ENCODE measurements at places on chromosomes 11 and 22. TPM values are rescaled to one million over a fixed set of nuclear protein-coding genes. Genes with fewer than 3 reads are reported as not detected.
A peak's percentile ranks its signal among the peaks of the same experiment; 100 is the strongest.

CHRDL2 gene
- total RNA-seq, result 19.5 TPM

CCDC81 gene
- 1.8 TPM for total RNA-seq

CRYBA4 gene
- total RNA-seq, result not detected

CASP4 gene
- 58.7 TPM for total RNA-seq

DNA sequence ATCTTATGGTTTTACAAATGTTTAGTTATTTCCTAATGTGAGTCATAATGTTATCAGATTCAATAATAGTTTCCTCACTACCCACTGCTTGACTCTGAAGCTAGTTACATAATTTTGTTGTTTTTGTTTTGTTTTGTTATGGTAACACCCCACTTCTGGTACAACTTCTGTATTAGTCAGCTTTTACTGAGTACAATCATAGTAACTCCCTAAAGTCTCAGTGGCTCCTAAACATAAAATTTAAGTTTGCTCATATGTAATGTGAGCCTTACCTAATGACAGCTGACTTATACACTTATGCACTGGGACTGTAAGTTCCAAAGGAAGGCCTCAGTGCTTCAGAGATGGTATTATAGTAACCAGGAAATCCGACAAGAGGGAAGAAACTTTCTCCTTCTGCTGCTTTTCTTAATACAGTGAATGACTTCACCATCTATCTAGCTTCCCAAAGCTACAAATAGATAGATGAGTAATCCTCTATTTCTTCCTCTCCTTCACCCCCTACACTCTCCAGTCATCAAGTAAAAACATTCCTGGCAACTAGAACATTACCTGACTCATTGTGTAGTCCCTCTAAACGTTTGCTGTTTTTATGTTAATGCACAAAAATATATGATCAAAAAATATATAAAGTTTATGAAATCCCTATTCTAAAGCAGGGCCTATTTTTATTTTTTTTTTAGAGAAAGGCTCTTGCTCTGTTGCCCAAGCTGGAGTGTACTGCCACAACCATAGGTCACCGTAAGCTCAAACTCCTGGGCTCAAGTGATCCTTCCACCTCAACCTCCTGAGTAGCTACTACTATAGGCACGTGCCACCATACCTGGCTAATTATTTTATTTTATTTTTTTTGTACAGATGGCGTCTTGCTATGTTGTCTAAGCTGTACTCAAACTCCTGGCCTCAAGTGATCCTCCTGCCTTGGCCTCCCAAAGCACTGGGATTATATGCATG is 563.0 kb downstream of the SOX6 start:
- DNase-seq, result no peak
- H3K27ac ChIP-seq, result no peak overlapping the region
- H3K4me3 ChIP-seq, result no peak overlapping the region
- H3K36me3 ChIP-seq, result no peaks in the 10 kb centered on the region
- no peaks in the 10 kb centered on the region for H3K27me3 ChIP-seq

GRCh38 chr11:135075740-135076139 is 663.7 kb upstream of the B3GAT1 start:
- H3K4me3 ChIP-seq, result no peak overlapping the region
- H3K27me3 ChIP-seq, result no peaks in the 10 kb centered on the region
- no peak for DNase-seq
- H3K27ac ChIP-seq, result no peak overlapping the region
- H3K36me3 ChIP-seq, result no peaks in the 10 kb centered on the region

DNA sequence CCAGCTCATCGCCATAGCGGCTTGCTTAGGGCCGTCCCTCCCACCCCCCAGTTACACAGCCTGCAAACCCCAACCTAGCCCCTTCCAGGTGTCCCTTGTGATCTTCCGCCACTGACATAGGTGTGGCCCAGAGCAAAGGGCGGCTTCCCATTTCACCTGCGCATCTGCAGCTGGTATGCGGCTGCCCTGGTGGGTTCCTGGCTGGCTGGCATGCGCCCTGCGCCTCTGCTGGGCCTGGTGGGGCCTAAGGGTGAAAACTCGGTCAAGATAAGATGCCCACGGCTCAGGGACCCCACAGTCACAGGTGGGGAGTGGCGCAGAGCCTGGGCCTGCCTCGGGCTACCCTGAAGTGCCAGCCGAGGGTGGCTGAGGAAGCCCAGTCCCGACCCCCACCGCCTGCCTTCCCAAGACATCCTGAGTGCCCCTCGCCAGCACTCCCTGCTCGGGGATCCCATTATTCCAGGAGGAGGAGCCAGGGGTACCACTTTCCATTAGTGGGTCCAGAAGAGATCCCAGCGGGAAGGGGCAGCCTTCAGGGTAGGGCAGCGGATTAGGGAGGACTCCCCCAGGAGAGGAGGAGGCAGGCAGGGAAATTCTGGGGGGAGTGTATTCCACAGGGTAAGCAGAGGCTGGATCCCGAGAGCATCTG is 36.9 kb upstream of the KCNQ1OT1 start:
- H3K27me3 ChIP-seq, result no peaks in the 10 kb centered on the region
- no peak overlapping the region for H3K27ac ChIP-seq
- no peak for DNase-seq
- no peak overlapping the region for H3K4me3 ChIP-seq

- H3K36me3 ChIP-seq, result no peaks in the 10 kb centered on the region
- peak overlapping the region; percentile 67 for H3K27ac ChIP-seq
- peak; percentile 82 for DNase-seq
- H3K27me3 ChIP-seq, result no peaks in the 10 kb centered on the region
Observed at GRCh38 chr22:45534339-45535192, 31.9 kb downstream of the FBLN1 start.

GRCh38 chr11:72637198-72637597 is 37.0 kb downstream of the PDE2A start:
- no peaks in the 10 kb centered on the region for H3K27me3 ChIP-seq
- H3K27ac ChIP-seq, result peak overlapping the region; percentile 36
- H3K4me1 ChIP-seq, result peaks cover 65% of the 10 kb centered on the region
- H3K4me3 ChIP-seq, result no peak overlapping the region

- H3K27ac ChIP-seq, result peak overlapping the region; percentile 78
- peaks cover 67% of the 10 kb centered on the region for H3K36me3 ChIP-seq
- DNase-seq, result no peak
- H3K4me3 ChIP-seq, result no peak overlapping the region
- H3K27me3 ChIP-seq, result no peaks in the 10 kb centered on the region
Observed at GRCh38 chr22:38735126-38735464, 20.7 kb downstream of the SUN2 start.

DNA sequence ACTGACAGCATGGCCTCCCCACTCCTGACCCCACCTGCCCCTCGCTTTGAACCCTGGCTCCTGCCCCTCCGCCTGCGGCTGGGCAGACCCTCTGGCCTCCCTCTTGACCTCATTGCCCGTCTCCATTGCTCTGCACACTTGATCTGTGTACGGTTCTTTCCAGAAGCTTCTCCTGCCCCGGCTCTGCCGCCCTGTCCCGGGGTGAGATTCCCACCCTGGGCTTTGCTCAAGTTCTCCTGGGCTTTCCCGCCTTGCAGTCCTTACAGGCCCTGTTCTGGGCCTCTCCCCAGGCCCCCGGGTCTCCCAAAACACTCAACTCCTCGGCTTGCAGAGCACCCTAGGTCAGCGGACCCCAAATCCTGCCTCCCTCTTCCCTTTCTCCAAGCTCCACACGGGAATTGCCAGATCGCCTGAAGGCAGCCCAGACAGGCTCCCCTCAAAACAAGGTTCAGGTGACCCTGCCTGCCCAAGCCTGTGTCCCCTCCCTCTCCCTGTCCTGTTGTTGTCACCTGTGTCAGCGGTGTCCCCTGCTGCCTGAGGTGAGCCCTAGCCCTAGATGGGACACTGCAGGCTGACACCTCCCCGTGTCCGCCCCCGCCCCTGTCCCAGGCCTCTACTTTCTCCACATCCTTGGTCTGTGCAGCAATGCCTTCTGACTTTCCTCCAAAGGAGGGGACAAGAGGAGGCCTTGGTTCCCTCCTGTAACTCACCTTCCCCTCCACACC is 1.5 kb downstream of the GAL start:
- peaks cover 13% of the 10 kb centered on the region for H3K4me1 ChIP-seq
- no peaks in the 10 kb centered on the region for H3K36me3 ChIP-seq
- peaks cover 36% of the 10 kb centered on the region for H3K27me3 ChIP-seq
- H3K27ac ChIP-seq, result no peak overlapping the region
- DNase-seq, result peak; percentile 56

DNA sequence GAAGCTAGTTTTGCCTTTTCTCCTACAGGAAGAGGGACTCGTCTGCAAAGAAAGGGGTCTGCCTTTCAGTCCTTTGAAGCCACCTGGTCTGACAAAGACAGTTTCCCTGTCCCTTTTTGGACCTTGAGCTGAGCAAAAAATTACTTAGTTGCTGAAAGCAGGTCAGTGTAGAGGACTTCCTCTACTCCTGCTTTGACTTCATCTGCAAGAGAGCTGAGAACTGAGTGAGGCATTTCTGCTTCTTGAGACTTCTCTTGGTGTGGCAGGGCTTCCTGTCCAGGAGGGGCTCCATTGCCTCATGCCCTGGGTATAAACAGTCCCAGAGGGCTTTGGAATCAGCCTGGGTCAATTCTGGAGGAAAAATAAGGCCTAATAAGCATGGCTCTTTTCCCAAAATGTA is 73.1 kb downstream of the ZNRF3 start:
- H3K4me3 ChIP-seq, result no peak overlapping the region
- H3K27me3 ChIP-seq, result no peaks in the 10 kb centered on the region
- peak overlapping the region; percentile 45 for H3K27ac ChIP-seq
- H3K4me1 ChIP-seq, result peaks cover 70% of the 10 kb centered on the region
- H3K36me3 ChIP-seq, result no peaks in the 10 kb centered on the region

DNA sequence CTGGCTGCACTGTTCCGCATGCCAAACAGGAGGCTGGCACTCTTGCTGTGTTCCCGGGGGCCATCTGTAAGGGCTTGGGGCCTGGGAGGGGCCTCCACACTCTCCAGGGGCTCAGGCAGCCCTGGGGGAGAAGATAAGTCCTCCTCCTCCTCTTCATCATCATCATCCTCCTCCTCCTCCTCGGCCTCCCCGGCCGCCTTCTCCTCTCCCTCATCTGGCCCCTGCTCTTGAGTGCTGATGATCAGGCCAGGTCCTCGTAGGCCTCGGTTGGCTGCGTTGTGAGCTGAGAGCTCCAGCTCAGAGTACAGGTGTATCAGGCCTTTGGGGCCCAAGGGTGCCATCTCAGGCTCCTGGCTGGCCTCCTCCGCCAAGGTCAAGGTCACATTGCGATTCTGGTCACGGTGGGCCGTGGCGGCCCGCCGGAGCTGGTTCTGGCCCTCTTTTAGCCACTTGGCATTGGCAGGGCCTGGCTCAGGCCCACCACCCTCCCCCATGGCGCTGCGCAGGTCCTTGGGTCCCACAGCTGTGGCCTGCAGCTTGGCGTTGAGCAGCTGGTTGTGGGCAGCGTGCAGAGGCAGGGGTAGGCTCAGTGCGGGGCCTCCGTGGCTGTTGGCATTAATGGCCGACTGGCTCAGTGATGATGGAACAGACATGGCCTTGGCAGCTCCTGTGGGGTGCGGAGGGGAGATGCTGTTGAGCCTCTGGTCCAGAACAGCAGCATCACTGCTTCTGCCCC is 8.0 kb downstream of the APBB1 start:
- H3K36me3 ChIP-seq, result peaks cover 7% of the 10 kb centered on the region
- H3K4me3 ChIP-seq, result no peak overlapping the region
- no peak overlapping the region for H3K27ac ChIP-seq
- no peaks in the 10 kb centered on the region for H3K27me3 ChIP-seq
- peaks cover 20% of the 10 kb centered on the region for H3K4me1 ChIP-seq

GRCh38 chr11:71293961-71294782 is 41.8 kb upstream of the SHANK2 start:
- H3K4me3 ChIP-seq, result no peak overlapping the region
- no peak overlapping the region for H3K27ac ChIP-seq
- H3K36me3 ChIP-seq, result no peaks in the 10 kb centered on the region

Data from sigmoid colon (tissue), 7 donors.